ENCODE measurements at places on chromosomes 12 and 14.

GRCh38 chr12:72134246-72135020 lies 137.7 kb upstream of the TRHDE start:
- peak; percentile 59 for DNase-seq

DNA sequence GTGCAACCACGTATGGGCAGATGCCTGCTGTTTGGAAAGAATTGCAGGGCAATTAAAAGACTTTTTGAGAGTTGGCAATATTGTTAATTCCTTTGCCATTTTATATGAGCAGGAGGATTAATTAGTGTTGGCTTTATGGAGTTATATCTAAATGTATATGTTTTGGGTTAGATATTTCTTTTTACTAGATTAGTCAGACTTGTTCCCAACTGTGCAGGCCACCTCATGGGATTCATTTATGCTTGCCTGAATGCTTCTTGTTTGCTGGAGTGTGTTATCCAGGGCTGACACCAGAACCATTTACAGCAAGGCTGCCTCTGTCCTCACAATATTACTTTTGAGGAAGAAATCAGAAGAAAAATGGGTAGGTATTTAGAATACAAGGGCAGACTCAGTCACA lies 192.5 kb downstream of the KTN1 start:
- no peak for DNase-seq

DNA sequence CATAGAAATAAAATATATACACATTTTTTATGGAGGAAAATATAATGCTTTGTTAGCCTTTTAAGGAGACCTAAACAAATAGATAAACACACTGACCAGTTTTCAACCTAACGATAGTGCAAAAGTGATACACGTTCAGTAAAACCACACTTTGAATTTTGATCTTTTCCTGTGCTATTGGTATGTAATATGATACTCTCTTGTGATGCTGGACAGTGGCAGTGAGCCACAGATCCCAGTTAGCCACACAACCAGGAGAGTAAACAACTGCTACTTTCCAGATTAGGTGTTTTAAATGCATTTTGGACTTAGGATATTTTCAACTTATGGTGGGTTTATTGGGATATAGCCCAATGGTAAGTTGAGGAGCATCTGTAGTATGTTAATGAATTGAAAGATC lies 243.1 kb downstream of the ERC1 start:
- DNase-seq = no peak

GRCh38 chr14:69910871-69911270 lies 31.7 kb downstream of the SMOC1 start:
- no peak for DNase-seq

GRCh38 chr12:92079054-92079385 lies 66.6 kb downstream of the BTG1 start:
- no peak for DNase-seq

All from left lung (tissue), 14 donors.